Cortex of kidney (tissue), 1 donor: ENCODE measurements at places on chromosomes 11 and 22.

DNA sequence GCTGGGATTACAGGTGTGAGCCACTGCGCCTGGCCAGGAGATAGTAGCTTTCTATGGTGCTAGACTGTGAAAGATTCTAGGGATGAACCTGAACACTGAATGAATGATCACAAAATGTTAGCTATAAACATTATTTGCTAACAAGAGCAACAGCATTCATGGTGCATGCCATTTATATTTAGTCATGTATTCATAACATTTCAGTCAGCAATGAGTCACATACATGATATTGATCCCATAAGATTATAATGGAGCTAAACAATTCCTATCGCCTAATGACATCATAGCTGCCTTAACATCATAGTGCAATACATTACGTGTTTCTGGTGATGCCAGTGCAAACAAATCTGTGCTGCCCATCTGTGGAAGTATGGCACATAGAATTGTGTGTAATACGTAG, 164.1 kb downstream of the ARHGAP42 start:
- no peak for DNase-seq

DNA sequence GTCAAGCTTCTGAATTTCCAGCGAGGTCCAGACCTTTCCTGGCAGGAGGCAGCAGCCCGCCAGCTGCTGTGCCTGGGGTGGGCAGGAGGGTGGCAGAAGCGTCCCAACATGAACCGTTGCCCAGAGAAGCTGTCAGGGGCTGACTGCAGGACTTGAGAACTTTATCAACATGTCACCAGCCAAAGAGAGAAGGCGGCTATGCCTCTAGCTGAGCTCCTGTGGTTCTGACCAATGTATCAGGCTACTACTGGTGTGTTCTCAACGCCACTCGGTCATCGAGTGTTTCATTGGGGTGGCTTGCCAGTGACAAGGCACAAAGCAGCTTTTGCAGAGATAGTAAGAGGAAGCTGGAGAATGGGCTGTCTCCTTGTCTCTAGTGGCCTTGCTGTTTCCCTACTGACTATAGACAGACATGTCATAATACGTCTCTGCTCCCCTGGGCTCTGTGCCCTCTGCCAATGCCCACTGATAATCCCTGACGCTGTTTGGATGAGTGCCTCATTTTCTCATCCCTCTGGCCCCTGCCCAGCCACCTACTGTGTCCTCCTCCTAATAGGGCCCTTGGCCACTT, 17.6 kb upstream of the ASCC2 start:
- no peak for DNase-seq

DNA sequence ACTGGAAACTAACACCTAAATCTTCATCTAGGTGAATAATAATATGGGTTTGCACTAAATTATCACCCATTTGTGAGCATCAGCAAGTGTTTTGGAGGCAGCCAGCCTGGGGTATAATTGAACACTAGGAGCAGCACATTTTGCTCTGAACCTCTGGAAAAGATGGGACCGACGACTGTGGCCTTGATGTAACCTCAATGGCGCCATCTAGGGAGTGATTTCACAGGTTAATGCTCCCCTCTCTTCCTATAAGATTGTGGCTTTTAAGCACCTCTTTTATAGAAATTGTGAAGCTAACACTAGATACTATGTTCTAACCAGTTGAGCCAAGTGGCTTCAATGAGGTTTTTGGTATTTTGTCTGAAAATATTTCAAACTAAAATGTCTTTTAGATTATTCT, 203.7 kb downstream of the NELL1 start:
- DNase-seq, result no peak

DNA sequence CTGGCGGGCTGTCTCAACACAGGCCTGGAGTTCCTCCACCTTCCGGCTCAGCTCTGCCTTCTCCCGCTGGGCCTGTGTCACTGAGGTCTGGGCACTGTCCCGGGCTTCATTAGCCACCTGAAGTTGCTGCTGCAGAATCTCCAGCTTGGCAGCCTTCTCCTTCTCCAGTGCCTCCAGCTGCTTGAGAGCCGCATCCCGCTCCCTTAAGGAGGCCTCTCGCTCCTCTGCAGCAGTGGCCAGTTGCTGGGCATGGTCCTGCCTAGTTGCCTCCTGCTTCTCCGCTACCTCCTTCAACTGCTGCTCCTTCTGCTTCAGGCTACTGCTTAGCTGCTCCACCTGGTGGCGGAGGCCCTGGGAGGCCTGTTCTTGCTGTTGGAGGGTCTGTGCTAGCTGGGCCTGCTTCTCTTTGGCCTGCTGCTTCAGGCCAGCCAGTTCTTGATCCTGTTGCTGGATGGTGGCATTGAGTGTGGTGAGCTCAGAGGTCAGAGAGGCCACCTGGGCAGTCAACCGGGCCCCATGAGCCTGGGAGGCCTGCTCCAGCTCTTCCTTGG, 16.9 kb downstream of the IL18BP start:
- DNase-seq, result no peak

GRCh38 chr11:35953081-35953760, 9.4 kb downstream of the LDLRAD3 start:
- DNase-seq, result no peak

DNA sequence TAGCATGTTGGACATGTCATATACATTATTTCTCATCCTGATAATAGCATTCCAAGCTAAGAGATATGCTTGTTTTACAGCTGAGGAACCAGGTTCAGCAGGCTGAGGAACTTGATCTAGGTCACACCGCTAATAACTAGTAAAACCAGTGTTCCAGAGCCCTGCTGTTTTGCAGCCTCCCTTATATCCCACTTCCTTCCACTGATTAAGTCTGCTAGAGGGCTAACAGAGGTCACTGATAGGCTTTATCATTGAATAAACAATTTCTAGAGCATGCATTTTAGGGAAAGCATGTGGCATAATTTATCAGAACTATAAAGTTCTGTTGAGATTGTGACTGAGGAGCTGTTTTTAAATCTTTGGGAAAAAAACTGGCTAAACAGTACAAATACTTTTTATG, 54.0 kb downstream of the UVRAG start:
- no peak for DNase-seq

GRCh38 chr22:37209140-37209845, 3.0 kb downstream of the SSTR3 start:
- no peak for DNase-seq

DNA sequence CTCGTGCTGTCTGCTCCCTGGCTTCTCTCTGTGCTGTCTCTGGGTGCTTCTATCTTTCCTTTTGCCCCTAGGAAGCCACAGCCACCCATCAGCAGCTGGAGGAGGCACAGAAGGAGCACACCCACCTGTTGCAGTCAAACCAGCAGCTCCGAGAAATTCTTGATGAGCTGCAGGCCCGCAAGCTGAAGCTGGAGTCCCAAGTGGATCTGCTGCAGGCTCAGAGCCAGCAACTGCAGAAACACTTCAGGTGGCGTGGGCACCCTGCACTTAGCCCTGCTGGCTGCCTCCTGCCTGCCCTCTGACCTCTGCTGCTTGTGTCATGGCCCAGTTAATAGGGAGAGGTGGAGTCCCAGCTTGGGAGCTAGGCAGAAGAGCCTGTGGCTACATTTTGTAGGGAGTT, 67.8 kb downstream of the CEP164 start:
- DNase-seq, result no peak

DNA sequence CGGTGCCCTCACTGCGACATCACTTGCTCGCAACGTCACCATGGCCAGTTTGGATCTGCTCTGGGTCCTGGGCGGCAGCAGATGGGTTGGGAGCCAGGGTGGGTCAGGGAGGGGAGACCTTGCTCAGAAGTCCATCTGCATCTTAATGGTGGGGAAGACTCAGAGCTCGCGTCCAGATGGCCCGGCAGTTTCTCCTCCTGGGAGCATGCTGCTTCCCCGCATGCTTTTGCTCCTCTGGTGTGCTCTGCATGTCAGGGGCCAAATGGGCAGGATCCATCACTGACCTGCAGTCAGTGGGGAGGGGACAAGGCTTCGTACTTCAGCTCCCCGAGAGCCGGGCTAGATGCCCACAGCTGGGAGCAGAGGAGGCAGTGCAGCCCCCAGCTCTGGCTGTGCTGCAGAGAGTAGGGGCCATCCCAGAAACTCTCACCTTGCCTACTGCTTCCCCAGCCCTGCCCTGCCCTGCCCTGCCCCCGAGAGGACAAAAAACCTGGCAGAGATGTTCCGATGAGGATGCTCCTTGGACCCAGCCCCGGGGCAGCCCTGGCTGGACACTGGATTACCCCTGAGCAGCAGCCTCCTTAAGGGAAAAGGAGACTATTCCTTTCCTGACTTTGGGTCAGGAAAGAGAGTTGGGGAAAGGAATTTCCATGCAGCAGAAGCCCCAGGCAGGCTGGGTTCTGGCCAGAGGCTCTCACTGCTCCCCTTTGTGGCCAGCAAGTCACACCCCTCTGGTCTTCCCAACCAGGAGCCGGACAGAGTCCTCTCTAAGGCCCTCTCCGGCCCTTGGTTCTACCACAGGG, 149.9 kb downstream of the PKNOX2 start:
- DNase-seq, result no peak

- DNase-seq, result no peak
These were observed 101.9 kb upstream of the ANO3 start for GRCh38 chr11:26229981-26230380.

- no peak for DNase-seq
These were observed 40.9 kb upstream of the BIRC3 start for GRCh38 chr11:102276362-102276761.

DNA sequence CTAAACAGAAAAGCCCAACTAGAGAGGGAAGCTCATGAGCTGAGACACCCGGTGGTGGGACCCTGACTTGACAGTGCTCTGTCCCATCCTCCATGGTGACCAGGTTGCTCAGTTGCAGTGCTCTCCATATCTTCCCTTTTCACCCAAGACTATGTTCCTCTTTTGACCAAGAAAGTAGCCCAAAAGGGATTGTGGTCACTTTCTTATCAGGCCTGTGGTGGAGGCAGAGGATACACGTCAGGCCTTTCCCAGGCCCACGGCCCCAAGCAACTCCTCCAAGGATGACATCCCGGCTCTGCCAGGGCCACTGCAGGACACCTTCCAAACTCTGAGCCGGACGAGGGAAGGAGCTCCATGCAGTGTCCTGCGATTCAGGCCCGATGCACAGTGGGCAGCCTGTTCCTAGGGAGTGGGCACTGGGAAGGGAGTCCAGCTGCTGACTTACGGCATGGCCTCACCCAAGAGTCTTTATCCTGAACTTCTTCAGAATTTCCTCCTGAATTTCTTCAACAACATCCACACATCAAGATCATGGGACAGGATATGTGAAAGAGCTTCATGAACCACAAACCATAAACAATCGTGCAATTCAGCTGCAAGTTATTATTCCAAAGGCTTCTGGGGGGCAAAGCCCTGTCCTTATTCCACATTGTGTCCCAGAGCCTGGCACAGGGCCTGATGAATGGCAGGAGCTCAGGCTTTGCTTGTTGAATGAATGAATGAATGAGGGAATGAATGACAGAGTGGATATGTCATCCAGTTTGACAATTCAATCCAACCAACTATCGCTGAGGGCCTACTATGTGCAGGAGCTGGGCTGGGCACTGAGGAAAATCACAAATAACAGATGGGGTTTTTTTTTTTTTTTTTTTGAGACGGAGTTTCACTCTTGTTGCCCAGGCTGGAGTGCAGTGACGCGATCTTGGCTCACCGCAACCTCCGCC, 36.0 kb upstream of the MYH9 start:
- DNase-seq, result no peak

GRCh38 chr11:34288492-34288891, 69.3 kb downstream of the ABTB2 start:
- DNase-seq, result no peak

GRCh38 chr22:43455846-43456245, 44.0 kb downstream of the MPPED1 start:
- no peak for DNase-seq

DNA sequence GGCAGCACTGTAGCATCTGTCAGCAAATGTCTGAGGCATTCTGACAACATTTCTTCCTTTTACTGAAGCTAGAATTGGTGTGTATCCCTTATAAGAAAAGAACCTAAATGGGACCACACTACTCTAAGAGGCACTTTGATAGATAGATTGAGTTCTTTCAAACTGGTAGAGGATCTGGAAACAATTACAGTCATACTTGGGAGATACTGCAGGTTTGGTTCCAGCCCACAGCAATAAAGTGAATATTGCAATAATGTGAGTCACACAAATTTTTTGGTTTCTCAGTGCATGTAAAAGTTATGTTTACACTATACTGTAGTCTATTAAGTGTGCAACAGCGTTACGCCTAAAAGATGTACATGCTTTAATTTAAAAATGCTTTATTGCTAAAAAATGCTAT, 96.9 kb downstream of the SBF2 start:
- no peak for DNase-seq

DNA sequence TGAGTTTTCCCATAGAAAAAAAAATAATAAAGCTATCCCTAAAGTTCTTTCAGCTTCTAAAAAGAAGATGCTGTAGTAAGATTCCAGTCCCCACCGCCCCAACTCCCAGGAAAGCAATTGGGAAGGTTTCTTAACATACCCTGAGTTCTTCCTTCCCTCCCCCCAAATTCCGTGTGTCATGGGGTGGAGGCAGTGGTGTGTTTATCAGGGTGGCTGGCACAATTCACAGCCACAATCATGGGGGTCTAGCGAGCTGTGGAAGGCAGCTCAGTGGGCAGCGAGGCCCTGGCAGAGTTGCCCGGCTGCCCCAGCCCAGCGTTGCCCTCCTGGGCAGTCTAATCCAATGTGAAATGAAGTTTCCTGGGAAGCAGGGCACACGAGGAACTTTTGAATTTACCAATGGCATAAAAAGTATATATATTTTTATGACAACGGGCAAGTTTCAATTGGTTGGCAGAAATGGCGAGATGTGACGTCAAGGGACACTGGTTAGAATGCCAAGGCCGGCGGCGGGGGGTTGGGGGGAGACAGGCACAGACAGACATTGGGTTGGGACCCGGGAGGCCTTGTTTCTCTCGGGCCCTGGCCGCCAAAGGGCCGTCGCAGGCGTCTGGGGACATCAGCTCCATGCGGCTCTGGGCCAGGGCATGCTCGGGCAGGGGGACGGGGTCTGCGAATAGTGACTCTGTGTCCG, 80.7 kb upstream of the PPARA start:
- DNase-seq, result no peak

DNA sequence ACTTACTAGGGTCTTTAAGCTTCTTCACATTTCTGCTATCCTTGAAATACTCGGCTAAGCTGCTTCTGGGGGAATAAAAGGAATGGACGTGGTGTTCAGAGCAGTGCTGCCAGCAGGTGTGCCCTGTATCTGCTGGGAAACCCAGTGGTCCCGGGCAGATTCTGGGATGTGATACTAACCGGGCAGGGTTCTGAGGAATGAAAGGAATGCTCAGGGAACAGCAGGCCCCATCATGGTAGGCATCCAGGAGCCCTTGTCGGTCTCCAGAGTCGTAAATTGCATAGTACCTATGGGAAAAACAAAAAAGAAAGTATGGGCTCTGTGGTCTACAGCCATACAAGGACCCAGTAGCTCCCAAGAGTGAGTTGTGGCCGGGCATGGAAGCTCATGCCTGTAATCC, 4.5 kb upstream of the TMEM223 start:
- no peak for DNase-seq
